Fibroblast of pulmonary artery (primary cell): ENCODE measurements at places on chromosomes 5 and 9.

GRCh38 chr5:143646961-143647360 is 165.0 kb upstream of the HMHB1 start:
- no peak for DNase-seq

DNA sequence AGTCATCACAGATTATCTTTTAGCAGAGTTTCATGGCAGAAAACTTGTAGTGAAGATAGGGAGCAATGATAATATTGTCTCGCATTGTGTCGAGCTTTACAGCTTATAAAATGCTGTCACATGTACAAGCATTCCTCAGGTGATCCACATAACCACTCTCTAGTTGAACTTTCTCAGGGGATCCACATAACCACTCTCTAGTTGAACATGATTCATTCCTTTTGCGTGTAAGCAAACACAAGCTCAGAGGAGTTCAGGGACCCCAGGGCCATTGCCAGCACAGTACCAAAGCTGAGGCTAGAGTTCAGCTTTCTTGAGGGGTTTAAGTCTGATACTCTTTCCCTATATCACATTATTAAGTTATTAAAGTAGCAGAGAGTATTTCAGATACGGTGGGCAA is 86.7 kb downstream of the CDH6 start:
- DNase-seq: no peak

DNA sequence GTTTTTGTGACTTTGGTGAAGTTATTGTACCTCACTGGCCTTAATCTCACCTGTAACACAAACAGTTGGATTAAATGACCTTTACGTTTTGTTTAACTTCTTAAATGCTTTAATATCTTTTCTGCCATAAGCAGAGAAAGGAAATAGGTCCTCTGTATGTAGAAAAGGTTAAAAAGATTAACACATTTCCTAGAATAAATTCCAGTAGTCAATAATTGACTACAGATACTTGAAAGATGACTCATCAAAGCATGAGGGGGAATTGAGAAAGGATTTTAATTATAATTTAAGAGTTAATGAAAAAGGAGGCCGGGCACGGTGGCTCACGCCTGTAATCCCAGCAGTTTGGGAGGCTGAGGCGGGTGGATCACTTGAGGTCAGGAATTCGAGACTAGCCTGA is 35.8 kb upstream of the CMYA5 start:
- no peak for DNase-seq

- no peak for DNase-seq
Measured at GRCh38 chr5:34509392-34509791, 146.7 kb upstream of the RAI14 start.

- DNase-seq: no peak
Measured at GRCh38 chr5:141778683-141779082, 96.7 kb upstream of the ARAP3 start.

DNA sequence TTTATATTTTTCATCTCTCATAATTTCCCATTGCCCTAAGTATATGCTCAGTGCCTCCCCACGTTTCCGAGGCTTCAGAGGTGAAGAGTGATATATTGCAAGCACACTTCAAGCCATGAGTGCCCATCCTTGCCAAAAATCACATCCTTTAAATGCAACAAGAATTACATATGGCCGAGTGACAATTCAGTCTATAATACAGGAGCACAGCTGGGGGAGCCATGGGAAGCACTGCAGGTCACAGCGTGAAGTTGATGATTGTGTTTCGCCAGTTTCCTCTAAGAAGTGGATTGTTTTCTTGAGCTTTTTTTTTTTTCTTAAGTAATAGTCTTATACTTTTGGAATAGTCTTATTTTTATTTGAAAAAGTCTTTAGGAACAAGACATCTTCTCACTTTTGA is 61.1 kb downstream of the MTRR start:
- DNase-seq: no peak

DNA sequence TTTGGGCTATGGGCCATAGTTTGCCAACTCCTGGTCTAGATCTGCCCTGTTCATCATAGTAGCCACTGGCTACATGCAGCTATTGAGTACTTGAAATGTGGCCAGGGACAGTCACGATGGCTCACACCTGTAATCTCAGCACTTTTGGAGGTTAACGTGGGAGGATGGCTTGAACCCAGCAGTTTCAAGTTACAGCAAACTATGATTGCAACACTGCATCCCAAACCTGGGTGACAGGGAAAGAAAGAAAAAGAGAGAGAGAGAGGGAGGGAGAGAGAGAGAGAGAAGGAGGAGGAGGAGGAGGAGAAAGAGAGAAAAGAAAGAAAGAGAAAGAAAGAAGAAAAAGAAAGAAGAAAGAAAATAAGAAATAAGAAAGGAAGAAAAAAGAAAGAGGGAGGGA is 5.1 kb upstream of the GMCL2 start:
- DNase-seq: no peak

DNA sequence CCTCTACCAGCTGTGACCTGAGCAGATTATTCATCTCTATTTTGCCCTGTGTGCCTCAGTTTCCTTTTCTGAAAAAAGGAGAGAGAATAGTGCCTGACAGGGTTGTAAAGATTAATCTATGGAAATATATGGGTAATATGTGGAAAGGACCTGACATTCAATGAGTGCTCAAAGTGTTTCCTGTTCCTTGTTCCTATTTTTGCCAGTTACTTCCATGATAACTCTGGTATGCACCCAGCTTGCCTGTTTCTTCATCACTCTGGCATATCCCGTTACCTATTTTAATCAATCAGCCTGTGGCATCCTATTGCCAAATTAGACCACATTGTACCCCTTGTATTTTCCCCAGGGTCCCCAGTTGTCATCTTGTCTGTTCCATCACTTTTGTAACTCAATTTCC is 3.6 kb upstream of the ARAP3 start:
- DNase-seq: no peak

- DNase-seq: peak; percentile 89
Measured at GRCh38 chr5:122182491-122182921, 53.2 kb downstream of the ZNF474 start.

- peak; percentile 4 for DNase-seq
Measured at GRCh38 chr5:80406980-80407734, 707 bp upstream of the ZFYVE16 start.

DNA sequence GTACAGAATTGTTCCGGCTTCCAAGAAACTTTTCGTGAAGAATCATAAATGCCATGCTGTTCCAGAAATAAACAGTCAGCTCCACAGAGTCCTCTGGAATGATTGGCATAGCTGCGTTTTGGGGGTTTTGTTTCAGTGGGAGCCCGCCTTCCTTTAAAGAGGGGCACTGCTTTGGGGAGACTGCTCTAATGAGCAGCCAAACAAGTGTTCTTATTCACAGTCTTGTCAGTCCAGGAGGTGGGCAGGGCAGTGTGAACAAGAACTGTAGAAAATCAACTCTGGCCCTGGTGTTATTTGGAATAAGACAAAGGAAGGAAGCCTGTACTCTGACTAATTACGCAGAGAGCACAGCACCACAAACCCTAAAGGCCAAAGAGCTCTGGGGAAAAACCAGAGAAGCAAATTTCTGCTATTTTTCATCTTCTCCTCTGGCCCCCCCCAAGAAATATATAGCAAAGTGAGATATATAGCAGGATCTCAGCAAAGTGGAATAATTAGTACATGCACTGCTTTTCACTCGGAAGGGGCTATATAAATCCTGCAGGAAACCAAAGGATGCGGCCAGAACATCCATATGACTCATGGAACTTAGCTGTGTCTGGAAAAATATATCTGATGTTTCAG is 92.9 kb downstream of the GLDC start:
- peak; percentile 47 for DNase-seq

DNA sequence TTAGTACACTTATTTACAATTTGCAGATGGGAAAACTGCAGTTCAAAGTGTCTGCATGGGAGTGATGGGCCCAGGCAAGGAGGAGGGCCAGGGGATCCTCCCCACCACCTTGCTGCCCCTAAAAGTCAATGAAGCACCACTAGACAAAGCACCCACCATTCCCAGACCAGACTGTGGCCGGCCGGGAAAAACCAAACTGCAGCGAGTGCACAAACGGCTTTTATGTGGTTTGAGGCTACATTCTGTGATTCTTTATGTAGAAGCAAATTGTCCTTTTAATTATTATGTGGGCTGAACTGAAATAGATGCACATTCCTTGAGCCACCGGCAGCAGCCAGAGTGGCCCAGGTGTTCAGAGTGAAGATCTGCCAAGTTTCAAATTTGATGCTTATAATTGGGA is 585.3 kb upstream of the KLF4 start:
- DNase-seq: no peak

- DNase-seq: peak; percentile 60
Measured at GRCh38 chr5:140182075-140182711, 7.2 kb downstream of the CYSTM1 start.

GRCh38 chr5:42399702-42400101 is 23.5 kb upstream of the GHR start:
- DNase-seq: no peak

- no peak for DNase-seq
Measured at GRCh38 chr9:32331240-32331639, 53.2 kb upstream of the ACO1 start.

- DNase-seq: no peak
Measured at GRCh38 chr5:61704289-61704688, 372.2 kb downstream of the ZSWIM6 start.

DNA sequence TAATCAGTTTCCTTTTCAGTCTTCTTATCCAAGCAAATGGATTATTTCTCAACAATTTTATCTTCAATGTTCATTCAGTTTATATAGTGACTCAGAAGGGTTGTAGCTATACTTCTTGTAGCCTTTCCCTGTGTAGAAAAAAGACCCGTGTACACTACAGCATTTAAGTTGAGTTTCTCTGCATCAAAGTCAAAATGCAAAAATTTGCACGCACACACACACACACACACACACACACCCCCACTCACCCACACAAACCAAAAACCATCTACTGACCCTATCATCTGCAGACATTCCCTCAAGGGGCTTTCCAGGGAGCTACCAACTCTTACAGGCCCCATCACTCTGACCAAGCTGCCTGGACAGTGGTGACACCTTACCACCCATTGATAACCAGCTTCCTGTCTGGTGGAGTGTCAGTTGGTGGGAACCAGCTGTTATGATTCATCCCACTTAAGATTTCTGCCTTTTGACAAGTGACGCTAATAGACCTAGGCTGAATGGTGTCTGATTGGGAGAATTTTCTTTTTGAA is 12.2 kb upstream of the ELL2 start:
- DNase-seq: peak; percentile 86

DNA sequence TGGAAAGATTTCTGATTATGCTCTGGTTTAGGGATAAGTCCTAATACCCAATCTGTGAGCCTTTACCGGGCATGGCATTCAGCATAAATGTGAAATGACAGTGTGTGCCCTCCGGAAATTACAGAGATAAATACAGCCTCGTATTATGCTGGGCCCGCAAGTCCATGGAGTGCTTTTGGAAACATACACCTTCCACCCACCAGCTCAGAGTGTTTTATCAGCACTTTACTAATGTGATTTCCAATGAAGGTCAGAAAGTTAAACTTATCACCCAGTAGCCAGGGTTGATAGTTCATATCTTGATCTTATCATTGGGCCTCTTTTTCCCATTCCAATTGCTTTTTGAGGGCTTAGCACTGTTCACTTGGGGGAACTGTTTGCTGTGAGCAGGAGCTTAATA is 94.8 kb downstream of the SGCD start:
- no peak for DNase-seq

GRCh38 chr9:129264388-129264787 is 86.3 kb upstream of the IER5L start:
- DNase-seq: no peak

GRCh38 chr5:180469866-180470265 is 24.3 kb upstream of the CNOT6 start:
- DNase-seq: no peak

DNA sequence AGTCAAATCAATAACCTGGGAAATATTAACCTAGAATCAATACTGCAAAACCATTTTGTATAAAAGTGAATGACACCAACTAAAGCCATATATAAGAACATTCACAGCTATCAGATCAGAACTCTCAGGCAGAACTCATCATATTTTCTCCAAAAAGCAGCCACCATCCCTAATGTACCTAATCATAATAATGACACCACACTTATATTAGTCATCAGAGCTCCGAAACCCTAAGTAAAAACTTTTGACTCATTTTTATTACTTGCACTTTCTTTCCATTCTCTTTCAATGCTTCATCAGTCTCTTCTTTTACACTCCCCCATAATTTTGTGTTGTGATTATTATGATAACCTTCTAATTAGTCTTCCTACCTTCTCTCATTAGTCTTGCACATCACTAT is 45.3 kb downstream of the INSL6 start:
- no peak for DNase-seq

GRCh38 chr5:74934949-74935751 is 69.0 kb upstream of the FAM169A start:
- DNase-seq: peak; percentile 36

GRCh38 chr9:76912636-76913275 is 6.8 kb upstream of the PRUNE2 start:
- DNase-seq: peak; percentile 63

- no peak for DNase-seq
Measured at GRCh38 chr9:117434566-117434965, 19.7 kb upstream of the ASTN2 start.

DNA sequence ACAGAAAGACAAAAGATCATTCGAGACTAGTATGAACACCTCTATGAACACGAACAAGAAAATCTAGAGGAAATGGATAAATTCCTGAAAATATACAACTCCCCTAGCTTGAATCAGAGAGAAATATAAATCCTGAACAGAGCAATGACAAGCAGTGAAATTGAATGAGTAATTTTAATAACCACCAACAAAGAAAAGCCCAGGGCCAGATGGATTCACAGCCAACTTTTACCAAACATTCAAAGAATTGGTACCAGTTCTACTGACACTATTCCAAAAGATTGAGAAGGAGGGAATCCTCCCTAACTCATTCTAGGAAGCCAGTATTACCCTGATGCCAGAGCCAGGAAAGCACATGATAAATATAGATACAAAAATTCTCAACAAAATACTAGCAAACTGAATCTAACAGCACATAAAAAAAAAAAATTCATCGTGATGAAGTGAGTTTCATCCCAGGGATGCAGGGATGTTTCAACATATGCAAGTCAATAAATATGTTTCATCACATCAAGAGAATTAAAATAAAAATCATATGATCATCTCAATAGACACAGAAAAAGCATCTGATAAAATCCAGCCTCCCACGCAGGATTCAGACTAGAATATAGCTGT is 25.2 kb upstream of the PTGER4 start:
- DNase-seq: no peak

DNA sequence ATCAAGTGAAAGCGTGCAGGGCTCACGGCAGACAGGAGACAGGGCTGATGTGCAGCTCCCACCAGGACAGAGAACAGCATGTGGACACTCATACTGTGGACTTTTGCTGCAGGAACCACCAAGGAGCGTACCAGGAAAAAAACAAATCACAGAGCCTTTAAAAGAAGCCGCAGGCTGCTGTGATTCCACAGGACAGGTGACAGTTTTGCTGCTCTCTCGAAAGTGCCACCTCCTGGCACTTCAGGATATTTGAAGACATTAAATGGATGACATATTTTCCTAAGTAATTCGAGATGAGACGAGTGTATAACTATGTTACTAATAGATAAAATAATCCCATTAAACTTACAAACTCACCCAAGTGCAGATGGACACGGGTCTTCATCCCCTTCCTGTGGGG is 29.3 kb downstream of the ZDHHC11 start:
- DNase-seq: no peak
